ENCODE measurements at places on chromosomes 1 and 21.

DNA sequence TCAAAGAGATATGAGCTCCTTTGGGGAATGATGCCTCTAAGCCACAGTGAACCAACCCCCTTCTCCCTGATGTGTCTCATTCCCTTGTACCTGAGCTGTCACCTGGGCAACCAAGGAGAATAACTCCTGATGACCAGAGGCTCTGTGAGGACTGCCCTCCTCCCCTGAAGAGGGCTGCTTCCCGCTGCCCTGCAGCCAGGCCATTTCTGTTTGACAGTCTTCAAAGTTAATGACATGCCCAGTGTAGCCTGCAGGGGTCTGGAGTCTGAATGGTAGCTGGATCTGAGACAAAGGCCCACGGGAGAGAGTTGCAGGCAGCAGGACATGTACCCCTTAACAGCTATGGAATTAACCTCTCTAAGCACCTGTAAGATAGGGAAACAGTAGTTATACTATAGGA is 3.4 kb upstream of the SLFNL1 start:
- DNase-seq: no peak

GRCh38 chr1:156489166-156489934 is 11.2 kb downstream of the MEF2D start:
- no peak for DNase-seq

- no peak for DNase-seq
Observed at GRCh38 chr1:47898133-47898845, 98.9 kb downstream of the TRABD2B start.

DNA sequence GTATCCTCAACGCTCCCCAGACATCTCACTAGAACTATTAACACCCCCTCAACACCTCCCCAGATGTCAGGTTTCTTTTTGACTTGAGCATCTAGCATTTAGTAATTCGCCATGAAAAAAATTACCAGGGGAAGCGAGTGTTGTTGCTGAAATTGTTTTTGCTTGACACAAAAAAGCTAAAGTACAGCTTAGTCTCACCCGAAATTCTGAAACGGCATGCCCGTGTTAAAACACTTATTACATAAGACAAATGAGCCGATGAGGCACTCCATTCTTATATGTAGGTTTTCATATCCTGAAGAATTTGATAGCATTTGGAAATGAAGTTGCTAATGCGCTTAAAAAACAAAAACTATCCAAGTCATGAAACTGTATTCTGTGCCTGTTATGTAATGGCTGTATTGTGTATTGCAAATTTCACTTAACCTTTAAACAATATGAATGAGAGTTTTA is 1.3 kb upstream of the NRIP1 start:
- DNase-seq: no peak

DNA sequence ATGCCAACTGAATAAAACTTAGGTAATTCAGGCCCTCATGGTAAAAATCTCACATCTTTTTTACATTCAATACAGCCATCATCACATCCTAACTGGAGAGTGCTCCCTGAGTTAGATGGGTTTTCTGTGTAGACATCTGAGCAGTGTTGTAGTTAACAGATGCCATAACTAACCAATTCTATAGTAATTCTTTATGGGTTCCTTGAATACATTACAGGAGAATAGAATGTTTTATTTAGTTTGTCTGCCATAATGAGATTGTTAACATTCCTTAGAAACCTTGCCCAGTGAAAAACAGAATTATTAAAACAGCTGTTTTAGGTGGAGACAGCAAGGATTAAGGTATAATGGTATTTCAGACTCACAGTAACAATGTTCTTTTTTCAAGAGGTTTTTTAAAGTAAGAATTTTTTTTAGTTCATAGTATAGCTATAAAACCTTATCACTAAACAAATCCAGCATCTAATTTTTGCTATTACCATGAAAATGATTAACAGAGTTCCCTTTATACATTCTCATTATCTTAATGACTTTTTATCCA is 95.3 kb downstream of the ATP5PO start:
- no peak for DNase-seq

GRCh38 chr1:111101854-111102642 is 37.8 kb downstream of the DRAM2 start:
- no peak for DNase-seq

- DNase-seq: no peak
Observed at GRCh38 chr1:221085701-221086375, 206.6 kb downstream of the HLX start.

- DNase-seq: no peak
Observed at GRCh38 chr1:198435056-198435455, 105.4 kb downstream of the ATP6V1G3 start.

DNA sequence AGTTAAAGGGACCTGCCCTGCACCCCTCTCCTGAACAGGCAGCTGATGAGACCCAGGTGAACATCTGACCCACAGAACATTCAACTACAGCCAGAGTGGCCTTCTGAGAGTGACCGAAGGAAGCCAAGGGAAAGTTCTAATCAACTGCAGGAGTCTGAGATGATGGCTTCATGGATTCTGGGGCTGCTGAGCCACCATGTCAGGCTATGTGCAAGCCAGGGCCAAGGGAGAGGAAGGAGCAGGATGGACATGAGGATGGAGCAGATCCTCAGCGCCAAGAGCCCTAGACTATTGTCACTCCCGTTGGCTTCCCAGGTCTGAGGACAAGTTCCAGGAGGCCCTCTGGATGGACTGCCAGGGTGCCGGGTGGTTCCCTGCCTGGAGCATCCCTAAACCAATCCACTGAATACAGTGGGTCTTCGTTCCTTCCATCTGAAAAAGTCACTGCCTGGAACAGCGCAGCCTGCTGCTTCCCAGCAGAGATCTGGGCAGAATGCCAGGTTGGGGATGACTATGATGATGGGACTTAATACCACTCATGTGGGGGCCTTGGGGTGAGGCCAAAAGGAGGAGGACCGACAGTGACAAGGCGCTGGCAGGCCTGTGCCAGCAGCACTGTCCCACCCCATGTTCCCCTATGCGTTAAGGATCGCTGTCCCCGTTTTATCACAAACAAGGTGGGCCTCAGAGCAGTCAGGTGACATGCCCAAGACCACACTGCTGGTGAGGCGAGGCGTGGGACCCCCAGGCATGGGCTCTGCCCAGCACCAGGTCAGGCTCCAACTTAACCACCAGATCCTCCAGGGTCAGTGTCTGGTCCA is 19.8 kb downstream of the SPOCD1 start:
- DNase-seq: peak; percentile 61

DNA sequence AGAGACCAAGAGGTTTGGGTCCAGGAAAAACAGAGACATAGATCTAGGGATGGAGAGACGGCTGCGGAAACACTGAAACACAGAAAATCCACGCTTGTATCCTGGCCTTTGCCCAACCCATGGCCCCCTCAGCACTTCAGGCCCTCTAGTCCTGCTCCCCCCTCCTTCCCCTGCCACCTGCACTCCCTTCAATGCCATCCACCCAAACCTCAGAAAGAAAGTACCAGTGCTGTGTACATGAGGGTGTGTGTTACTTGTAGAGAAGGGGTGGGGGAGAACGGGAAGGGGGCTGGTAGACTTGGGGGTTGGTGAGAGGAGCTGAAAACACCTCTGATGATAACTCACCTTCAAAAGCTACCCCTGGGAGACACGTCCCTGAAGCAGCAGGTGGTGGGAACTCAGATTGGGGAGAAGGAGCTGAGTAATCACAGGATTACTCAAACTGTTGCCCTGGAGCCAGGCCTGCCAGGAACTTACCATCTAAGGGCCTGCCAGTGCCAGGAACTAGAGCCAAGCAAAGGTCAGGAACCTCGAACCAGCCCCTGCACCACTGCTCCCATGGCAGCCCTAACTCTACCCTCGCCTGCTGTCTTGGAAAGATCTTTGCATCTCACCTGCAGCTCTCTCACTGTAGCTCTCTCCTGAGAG is 11.5 kb downstream of the RORC start:
- DNase-seq: no peak

GRCh38 chr1:156560585-156561163 is 11.7 kb downstream of the IQGAP3 start:
- no peak for DNase-seq

GRCh38 chr1:47280142-47280541 is 33.8 kb downstream of the STIL start:
- no peak for DNase-seq

DNA sequence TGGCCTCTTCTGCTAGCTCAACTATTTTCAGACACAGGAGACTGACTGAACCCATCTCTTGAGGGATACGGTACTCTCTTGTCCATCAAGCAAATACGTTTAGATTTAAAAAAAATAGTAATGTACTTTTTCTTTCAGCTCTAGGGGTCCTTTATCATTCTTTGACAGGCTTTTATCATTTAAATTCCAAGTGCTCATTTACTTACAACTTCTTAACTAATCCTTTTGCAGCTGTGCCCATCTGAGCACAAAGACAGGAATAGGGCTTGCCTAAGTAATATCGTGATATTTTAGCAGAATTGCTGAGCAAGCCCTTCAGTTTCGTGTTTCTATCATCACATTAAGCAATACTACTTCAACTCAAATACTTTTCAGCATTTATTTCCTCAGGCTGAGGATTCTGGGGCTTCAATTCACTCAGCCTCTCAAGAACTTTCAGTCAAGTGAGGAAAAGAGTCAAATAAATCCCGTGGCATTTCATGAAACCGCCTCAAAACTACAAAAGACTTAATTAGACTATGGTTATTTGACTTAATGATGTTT is 317.6 kb downstream of the BACH1 start:
- DNase-seq: no peak

DNA sequence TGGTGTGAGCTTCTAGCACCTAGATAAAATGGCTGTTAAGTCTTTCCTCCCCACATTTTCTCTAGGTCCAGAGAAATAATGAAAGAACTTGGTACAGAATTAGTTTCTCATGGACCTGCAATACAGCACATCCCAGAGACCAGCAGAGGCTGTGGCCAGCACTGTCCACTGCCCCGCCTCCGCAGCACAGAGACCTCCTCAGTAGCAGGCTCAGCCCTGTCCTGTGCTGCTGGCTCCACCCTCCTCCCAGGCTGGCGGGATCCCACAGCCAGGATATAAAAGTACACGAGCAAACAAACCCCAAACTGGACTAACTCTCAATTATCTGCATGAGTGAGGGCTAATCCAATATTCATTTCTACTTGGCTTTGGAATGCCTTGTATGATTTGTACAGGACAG is 401.5 kb downstream of the RPS6KC1 start:
- no peak for DNase-seq

DNA sequence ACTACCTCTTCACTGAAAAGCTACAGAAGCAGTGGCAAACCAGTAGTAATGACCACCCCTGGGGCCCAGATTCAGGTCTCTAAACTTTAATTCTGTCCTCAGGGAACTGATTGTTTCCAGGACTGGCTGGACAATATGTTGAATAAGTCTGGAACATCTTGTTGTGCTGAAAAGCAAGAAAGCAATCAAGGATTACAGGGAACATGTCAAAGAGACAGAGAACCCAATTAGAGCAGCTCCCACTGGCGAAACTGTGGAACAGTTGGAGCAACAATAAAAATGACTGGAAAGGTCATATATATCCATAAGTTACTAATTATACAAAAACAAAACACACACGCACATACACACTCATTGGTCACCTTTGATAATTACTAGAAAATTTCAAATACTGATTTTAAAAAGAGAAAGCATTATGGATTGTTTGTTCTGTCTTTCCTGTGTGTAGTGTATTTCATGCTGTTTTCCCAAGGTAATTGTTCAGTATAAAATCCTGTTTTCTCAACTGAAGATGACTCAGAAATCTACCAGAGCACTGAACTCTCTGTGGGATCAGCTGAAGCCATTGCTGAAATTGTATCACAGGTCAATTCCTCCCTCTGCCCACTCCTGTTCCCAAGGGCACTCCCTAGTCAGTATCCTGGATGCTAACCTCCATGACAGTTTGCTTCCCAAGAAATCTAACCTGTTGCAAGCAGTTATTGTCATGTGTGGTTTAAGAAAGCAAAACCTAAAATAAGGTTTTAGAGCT is 83.6 kb upstream of the RGS1 start:
- DNase-seq: no peak

DNA sequence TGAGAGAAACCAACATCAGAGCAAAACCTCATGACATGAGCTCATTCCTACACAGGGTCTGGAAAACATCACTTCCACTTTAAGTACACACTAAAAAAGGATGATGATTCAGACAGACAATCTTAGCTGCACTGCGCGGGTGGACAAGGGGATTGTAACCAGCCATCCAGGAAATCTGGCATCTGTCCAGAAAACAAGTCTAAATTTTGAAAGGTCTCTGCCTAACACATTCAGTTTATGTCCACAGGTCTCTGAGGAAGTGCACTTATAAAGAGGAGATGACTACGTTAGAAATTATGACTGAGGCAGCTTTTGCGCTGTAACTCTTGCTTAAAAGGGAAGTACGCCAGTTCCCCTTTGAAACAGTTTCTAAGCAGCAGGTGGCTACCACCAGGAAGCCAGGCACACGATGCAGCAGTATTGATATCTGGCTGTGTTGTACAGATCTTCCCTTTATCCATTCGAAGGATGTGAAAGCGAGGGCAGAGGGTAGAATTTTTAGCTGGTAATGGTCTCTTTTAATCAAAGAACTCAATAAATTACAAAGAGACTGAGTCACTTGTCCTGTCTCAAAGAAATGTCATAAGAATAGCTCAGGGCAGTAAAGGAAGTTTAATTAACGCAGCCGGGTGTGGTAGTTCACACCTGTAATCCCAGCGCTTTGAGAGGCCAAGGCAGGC is 128.0 kb downstream of the SETD4 start:
- DNase-seq: peak; percentile 60

DNA sequence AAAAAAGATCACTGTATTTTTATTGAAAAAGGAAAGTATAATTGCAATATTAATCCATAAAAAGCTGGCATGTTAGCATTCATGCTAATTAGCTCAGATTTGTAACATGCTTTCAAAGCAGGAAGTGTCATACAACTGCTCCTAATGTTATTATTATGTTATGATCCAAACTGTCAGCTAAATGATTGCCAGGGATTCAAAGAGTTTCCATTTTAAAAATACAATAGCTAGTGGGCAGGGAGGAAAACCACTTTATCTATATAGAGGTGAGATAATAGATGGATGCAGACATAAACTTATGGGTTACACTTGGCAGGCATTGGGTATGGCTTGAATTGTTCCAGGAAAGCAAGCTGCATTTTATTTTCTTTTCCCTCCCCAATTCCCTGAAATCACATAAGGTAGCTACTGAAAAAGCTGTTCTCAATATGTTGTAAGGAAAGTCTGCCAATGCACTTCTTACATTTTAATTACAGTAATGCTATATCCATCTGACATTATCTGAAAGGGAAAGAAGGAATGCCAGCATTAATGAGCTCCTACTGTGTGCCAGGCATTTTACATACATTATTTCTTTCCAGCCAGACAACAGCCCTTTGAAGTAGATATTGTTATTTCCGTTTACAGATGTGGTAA is 9.8 kb upstream of the MYSM1 start:
- no peak for DNase-seq

DNA sequence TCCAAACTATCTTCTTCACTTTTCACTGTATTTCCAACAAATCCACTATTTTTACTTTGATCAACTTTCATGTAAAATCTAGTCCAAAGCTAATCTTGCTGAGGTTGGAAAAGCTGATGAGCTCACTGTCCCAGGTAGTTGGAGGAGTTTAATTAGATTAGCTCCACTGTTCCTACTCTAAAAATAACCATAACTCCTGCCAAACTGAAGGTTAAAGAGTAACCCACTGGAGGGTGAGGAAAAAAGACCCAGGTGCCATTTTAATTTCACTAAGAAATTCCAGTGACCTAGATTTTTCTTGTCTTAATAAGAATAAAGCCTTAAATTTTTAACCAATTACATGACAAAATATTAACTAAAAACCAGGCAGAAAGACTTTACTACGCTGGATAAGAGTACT is 15.3 kb downstream of the DCAF8 start:
- DNase-seq: no peak

GRCh38 chr1:100604372-100604771 is 66.4 kb downstream of the GPR88 start:
- no peak for DNase-seq

- DNase-seq: no peak
Observed at GRCh38 chr21:43311301-43311817, 115.6 kb downstream of the SIK1 start.

GRCh38 chr1:3368711-3369445 is 85.6 kb upstream of the ARHGEF16 start:
- DNase-seq: no peak
